ENCODE measurements at places on chromosomes 4 and X.

DNA sequence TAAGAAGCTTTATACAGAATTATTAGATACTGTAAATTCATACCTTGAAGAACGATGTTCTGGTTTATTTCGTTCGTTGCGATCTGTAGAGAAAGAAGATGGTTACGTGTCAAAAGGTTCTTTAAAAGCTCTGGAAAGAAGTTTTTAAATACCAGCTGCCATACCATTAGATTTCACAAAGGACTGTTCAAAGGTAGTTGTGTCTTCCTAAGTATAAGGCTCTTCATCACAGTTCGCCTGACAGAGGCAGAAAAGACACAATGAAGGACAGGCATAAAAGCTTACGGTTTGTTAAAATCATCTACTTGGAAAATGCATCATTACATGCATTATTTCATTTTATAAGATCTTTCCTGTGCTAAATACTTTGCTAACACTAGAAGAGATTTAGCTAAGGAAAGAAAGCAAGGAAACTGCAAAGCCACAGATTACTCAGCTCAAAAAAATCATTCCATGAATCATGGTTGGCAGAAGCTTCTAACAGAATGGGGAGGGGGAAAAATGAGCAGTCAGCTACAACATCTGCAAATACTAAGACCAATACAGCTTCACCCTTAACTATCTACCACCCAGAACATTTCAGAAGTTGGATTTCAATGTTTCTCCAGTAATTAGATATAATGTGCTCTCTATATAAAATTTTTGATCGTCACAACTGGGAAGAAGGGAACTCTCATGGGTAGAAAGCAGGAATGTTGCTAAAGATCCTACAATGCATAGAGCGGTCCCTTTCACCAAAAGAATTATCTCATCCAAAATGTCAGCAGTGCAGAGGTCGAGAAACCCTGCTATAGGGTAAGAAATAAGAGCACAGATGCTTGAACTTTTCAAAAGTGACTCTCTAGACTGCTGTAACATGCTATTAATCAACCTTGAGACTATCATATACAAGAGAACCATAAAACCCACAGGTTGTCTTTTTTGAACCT lies 50.7 kb upstream of the PRSS48 start:
- no peak for DNase-seq

DNA sequence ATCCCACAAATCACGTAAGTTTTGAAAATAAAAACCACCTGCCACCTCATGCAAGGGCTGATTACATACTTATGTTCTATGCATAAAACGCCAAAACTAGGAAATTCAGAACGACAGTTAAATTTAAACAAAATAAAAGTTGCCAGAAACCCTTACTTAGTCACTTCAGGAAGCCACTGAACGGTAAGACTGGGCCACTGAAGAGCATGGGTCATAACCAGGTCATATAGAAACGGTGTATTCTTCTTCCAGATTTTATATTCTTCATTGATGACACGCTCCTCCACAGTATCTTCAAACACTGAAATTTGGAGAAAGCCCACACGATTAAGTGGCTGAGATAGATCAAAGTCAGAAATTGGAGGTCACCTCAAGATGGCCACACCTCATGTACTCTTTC lies 1.2 kb downstream of the RBBP7 start:
- no peak for DNase-seq

DNA sequence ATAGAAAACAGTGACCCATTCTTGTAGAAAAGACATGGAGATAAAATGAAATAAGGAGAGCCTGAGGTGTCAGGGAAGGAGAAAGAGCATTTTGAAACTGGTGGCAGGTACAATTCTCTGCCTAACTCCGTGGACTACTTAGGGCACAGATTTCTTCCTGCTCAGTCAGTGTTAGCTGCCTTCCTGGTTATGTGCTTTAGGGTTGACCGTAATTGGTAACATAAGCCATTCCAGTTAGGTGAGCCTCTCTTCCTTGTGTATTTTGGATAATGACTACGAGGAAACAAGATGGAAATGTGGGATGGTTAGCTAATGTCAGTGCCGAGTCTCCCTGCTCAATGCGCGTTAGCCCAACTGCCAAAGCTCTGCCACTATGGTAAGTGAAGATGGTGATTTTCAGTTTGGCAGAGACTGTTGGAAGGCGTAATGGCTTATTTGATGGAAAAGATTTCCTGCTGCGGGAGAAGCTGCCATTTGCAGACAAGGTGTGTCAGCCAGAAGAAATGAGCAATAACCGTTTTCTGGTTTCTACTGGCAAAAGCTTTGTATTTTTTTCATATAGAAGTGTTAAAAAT lies 174.1 kb downstream of the CBR4 start:
- DNase-seq, result no peak

DNA sequence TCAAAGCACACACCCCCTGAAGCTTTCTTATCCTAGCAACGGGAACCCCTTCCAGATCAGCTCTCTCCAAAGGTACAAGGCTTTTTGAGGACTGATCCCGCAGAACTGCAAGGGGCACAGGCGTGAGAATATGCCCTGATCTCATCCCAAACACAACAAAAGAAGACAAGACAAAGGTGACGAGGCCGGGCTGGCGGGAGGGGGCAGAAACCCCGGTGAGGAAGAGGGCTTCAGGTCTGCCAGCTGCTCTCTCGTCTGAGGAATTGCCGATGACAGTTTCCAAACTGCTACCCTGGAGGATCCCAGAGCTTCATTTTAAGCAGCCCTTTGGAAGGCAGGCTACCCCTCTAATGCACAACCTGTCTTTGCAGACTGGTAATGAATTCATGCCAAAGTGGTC lies 3.4 kb downstream of the HCFC1 start:
- no peak for DNase-seq

GRCh38 chr4:153249199-153250041 lies 45.2 kb downstream of the TRIM2 start:
- DNase-seq, result peak; percentile 93

- no peak for DNase-seq
Observed at GRCh38 chr4:26862381-26862915, 1.8 kb downstream of the STIM2 start.

DNA sequence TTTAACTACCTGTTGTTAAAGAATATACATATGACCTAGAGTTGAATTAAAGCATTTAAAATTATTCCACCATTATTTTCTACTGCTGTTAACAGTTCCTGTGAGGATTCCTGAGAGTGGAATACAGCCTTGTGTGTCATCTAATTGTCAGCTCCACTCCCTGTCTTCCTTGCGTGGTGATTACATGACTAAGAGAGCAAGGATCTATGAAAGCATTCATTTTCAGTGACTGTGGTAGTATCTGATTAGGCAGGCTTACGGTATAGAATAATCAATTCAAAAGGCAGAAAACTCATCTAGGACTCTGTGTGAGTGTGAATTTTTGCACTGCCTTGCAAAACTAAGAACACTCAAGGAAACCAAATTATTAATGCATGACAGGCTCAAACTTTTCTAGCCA lies 577.8 kb downstream of the SH3BGRL start:
- DNase-seq, result no peak

DNA sequence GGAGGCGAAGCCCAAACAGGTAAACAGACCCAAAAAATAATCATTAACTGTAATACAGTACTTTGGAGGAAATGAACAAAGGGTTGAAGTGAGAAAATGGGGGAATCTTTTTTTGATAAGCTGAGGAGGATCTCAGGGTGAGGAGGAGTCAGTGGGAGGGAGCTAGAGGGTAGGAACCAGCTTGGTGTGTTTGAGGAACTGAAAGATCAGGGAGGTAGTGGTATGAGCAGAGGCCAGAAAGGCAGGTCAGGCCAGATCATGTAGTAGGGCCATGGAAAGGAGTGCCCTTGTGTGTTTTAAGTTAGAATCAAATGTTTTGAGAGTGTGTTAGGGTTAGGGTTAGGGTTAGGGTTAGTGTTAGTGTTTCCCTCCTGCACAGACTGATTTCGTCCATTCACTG lies 48.8 kb downstream of the PPP2R2C start:
- DNase-seq, result no peak

DNA sequence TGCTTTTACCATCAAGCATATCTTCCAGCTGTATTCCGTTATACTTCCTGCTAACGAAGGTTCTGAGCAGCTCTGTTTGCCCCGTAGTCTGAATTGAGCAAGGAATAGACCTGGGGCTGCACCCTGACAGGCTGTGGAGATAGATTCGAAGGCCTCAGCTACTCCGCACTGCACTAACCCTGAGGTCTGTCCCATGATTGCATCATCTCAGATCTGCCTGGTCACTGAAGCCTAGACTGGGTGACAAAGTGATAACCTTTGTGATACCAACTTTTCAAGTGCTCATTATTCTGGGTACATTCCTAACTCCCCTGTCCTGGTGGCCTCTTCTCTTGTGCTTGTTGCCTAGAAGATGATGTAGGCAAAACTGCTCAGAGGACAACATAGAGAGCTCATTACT lies 29.9 kb upstream of the PGRMC1 start:
- DNase-seq, result no peak

GRCh38 chr4:94636004-94636403 lies 121.8 kb upstream of the BMPR1B start:
- no peak for DNase-seq

- no peak for DNase-seq
Observed at GRCh38 chr4:71389149-71389827, 50.5 kb downstream of the SLC4A4 start.
